Fibroblast of gingiva (primary cell): ENCODE measurements at places on chromosomes 5 and 9.

GRCh38 chr5:10331341-10331796 lies 22.1 kb upstream of the MARCHF6 start:
- peak; percentile 73 for DNase-seq

GRCh38 chr9:91071184-91071990 lies 269.8 kb downstream of the SYK start:
- peak; percentile 72 for DNase-seq

DNA sequence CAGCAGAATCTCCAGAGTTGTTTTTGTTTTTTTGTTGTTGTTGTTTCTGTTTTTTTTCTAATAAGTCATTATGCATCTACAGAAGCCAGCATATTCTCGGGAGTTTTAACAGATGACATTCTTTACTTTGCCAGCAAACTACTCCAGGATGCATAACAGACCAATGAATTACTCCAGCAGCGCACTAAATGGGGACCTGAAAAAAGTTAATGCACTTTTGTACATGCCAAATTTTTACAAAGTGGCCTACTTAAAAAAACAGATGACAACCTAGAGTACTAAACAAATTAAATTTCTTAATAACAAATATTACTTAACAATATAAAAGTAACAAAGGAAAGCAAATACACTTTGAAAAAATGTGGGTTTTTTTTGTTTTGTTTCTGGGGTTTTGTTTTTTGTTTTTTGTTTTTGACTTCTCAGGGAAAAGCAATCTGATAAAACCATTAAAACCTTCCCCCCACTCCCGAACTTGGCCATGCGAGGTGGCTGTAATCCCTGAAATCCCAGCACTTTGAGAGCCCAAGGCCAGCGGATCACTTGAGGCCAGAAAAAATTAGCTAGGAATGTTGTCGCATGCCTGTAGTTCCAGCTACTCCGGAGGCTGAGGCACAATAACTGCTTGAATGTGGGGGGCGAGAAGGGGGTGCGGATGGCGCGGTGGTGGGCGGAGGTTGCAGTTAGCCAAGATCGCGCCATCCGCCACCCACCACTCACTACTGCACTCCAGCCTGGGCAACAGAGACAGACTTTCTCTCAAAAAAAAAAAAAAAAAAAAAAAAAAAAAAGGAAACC lies 352.4 kb downstream of the CETN3 start:
- no peak for DNase-seq

DNA sequence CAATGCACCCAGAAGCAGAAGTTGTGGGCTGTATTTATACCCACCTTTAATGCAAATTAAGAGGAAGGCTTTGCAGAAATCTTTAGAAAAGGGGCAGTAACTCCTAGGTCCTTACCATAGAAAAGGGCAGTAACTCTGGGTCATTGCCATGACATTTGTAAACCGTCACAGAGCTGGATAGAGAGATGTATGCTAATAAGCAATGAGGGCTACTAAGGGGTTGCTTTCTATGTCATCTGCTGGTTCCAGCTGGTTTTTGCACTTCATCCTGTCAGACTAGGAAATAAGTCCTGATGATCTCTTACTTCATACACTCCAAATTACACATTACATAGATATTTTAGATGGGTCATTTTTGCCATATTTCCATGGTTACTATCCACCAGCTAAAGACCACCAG lies 299.1 kb upstream of the TYRP1 start:
- DNase-seq: no peak

DNA sequence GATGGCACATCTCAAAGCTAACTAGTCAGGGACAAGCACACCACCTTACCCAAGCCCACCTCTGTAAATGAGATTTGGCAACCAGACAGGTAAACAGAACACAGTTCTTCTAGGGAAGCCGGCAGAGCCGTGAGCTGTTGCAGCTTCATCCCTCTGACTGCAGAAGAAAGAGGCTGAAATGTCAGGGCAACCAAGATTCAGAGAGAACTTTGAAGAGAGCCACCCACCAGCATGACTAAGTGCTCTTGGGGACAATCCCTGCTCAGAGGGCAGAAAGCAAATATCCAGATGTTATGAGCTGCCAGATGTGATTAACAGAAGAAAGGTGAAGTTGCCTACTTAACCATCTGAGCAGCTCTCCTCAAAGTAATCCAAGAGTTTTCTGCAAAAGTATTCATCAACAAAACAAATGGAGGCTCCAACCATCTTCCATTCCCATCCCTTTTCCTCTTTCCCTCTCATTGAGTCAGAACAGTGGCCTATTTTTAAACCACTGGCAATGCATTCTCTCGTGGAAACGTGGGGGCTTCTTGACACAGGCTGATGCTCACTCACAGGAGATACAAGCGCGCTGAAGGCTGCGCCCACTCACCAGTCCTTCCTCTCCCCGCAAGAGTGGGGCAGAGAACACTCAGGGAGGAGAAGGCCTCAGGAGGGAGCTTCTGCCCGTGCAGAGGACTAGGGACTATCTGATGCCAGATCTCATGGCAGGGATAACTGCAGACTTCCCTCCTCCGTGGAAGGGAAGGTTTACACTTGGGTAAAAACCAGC lies 57.1 kb downstream of the SLIT3 start:
- no peak for DNase-seq

- DNase-seq: peak; percentile 79
Observed at GRCh38 chr9:106880863-106881262, 17.9 kb downstream of the ZNF462 start.

DNA sequence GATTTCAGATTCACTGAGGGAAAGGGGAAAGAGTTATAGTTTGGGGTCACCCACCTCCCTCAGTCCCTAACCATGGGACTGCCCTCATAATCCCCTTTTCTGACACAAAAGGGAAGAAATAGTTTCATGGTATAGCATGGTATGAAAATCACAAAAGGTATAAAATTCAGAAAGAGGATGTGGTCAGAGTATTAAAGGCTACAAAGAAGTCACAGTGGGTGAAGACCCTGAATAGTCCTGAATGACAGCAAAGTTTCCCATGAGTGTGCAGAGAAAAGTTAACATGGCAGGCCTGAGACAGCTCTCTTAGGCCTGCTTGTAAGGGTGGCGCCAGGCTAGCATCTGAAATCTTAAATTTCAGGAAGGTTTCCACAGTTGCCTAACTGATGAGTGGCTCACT lies 290.6 kb upstream of the ZNF608 start:
- no peak for DNase-seq

DNA sequence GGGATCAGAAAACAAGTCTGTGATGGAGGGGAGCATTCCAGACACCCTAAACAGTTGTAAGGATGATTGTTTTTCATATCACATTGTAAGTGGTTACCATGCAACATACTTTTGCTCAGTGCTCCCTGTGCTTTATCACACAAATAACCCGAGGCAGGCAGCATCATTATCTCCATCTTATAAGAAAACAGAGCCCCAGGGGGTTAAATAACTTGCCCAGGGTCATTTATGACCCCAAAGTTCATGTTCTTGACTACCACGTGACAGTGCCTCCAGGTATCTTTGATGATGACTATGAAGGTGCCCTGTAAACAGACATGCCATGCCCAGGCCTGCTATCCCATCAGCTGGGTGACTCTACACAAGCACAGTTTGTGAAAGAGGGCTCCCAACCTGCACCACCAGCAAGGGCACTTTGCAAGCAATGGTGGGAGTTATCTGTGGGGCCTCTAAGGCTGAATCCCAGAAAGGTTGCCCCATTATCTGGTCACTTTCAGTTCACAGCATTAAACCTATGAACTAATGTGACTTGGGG lies 9.5 kb downstream of the GNPDA1 start:
- no peak for DNase-seq

DNA sequence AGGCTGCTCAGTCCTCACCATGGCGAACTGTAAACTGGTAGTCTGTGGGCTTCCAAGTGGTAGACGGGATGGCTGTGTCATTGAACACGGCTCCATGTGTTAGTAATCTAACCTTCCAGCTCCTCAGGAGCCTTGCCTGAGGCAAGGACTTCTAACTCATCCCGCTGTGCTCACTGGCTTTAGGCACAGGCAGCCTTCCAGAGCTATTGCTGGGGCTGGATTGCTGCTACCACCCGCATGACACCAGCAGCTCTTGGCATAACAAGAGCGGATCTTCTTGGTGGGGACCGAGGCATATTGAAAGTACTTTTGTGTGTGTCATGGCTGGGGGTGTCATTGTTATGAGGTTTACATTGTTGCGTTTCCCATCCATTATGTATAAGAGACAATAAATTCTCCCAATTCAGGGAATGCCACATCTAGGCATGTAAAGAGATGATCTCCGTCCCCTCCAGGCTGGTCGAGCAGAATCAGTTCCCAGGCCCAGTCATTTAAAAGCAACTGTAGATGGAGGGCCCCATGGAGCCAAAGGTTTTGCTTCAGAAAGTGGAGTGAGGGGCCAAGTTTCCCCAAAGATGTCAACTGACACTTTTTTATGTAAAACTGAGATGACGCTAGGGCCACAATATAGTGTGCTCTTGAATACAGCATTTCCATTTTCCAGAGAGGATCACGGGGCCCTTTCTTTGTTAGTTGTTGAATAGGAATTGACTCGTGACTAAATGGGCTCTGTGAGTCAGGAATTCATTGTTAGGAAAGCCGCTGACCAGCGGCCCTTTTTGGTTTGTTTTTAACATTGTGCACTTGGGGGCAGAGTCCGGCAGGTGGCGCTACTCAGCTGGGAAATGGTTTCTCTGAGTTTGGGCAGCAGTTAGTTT lies 759.5 kb downstream of the TAF11L14 start:
- no peak for DNase-seq

GRCh38 chr9:27671636-27672035 lies 98.4 kb upstream of the C9orf72 start:
- DNase-seq: no peak
